ENCODE measurements at places on chromosomes 11 and 22.

GRCh38 chr11:132632641-132633124 lies 899.6 kb downstream of the OPCML start:
- no peaks in the 10 kb centered on the region for H3K4me1 ChIP-seq
- H3K27ac ChIP-seq: no peak overlapping the region
- no peak for DNase-seq
- H3K27me3 ChIP-seq: no peaks in the 10 kb centered on the region
- H3K4me3 ChIP-seq: no peak overlapping the region

DNA sequence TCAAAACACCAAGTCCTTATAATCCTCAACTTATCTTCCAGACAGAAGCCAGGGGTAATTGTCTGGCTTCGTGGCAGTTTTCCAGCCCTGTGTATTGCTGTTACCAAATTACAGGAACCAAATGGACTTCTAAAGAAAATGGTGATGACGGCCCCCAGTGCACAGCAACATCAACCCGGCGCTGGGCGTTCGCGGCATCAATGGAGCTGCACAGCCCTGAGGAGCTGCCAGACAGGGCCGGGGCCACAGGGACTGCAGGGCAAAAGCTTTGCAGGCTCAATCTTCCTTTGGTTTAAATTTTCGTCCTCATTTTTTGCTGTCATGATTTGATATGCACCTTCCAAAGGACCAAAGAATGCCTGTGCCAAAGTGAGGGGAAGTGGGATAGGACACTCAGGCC lies 292.5 kb downstream of the BRD1 start:
- H3K4me3 ChIP-seq: no peak overlapping the region
- no peak for DNase-seq
- no peak overlapping the region for H3K27ac ChIP-seq
- no peaks in the 10 kb centered on the region for H3K36me3 ChIP-seq

DNA sequence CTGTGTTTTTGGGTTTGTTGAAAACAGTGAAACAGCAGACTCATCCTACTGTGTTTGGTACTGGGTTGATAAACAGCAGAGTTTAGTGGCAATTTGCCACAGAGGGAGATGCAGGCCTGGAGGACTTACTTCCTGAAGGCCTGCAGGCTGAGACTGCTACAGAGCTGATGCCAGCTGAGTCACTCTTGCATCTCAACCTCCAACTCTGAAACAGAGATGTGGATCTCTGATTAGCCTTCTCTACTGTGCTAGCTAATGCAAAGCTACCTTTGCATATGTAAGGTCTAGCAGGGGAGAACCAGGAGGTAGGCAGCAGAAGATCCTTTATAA lies 14.3 kb downstream of the ATP5MG start:
- no peak overlapping the region for H3K4me3 ChIP-seq
- H3K27me3 ChIP-seq: no peaks in the 10 kb centered on the region
- no peak for DNase-seq
- peaks cover 14% of the 10 kb centered on the region for H3K36me3 ChIP-seq

- H3K4me1 ChIP-seq: no peaks in the 10 kb centered on the region
- peak overlapping the region; percentile 38 for H3K4me3 ChIP-seq
- DNase-seq: no peak
- H3K27me3 ChIP-seq: peaks cover 22% of the 10 kb centered on the region
- peak overlapping the region; percentile 31 for H3K27ac ChIP-seq
These were observed 636 bp downstream of the PAMR1 start for GRCh38 chr11:35524780-35525179.

- peak; percentile 76 for DNase-seq
- peak within 1 kb of the TSS; percentile 91 for H3K4me3 ChIP-seq
- H3K36me3 ChIP-seq: no peaks in the 10 kb centered on the region
- H3K4me1 ChIP-seq: peaks cover 41% of the 10 kb centered on the region
- H3K27me3 ChIP-seq: no peaks in the 10 kb centered on the region
These were observed at the start of gene PLAAT3 for GRCh38 chr11:63614136-63614671. Gene PLAAT3, minus strand, starts transcription at chr11:63614433. Its CDS starts 419 bp downstream, at chr11:63614014.

DNA sequence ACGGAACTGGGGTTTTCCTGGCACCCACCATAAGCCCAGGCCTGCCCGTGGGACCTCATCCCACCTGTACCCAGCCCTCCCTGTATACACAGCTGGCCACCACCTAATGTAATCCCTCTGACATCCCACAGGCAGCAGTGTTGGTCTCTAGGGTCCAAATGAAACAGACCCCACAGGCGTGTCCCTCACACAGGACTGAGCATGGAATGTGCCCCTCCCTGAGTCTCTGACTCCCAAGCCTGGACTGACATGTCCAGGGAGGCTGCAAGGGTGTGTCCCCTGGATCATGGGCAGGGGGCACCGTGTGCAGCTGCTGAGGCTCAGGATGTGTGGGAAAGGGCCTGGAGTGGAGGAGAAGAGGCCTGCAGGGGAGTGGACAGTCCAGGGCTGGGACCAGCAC lies 50.6 kb upstream of the PPARA start:
- no peak for DNase-seq
- H3K4me3 ChIP-seq: no peak overlapping the region
- H3K27me3 ChIP-seq: no peaks in the 10 kb centered on the region
- H3K4me1 ChIP-seq: peaks cover 90% of the 10 kb centered on the region

DNA sequence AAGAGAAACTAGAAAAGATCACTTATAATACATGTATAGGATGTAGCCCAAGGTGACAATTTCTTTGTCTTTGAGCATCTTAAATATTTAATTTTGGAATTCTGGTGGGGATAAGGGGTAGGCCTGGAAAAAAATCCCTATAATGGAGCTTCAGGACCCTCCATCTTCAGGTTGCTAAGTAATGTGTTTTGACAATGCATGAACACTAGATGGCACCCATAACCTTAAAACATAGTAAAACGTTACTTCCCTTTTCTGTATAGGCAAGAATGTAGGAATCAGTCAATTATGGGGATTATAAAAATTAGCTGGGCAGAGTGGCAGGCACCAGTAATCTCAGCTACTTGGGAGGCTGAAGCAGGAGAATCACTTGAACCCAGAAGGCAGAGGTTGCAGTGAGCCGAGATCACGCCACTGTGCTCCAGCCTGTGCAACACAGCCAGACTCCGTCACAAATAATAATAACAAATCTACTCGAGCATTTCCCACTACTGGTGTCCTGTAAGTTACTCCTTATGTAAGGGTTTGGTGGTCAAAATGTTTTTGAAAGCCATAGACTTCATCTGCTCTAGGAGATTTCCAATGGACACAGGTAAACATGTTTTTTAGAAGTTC lies 541.9 kb upstream of the CCDC90B start:
- DNase-seq: no peak
- H3K27me3 ChIP-seq: no peaks in the 10 kb centered on the region
- H3K36me3 ChIP-seq: no peaks in the 10 kb centered on the region
- H3K27ac ChIP-seq: no peak overlapping the region
- no peaks in the 10 kb centered on the region for H3K4me1 ChIP-seq

DNA sequence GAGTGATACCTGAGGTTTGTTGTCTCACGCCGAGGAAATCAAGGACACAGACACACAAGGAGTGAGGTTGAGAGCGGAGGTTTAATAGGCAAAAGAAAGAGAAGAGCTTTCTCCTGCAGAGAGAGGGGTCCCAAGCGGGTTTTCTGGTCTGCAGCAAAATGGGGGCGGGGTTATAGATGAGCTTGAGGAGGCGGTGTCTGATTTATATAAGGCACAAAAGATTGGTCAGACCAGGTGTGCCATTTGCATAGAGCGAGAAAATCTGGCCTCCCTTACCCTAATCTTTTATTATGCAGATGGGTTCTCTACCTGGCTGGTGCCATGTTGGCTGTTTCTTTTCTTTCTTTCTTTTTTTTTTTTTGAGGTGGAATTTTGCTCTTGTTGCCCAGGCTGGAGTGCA lies 11.8 kb downstream of the C11orf96 start:
- no peaks in the 10 kb centered on the region for H3K36me3 ChIP-seq
- DNase-seq: no peak
- H3K27ac ChIP-seq: no peak overlapping the region
- no peak overlapping the region for H3K4me3 ChIP-seq

GRCh38 chr11:117690484-117691217 lies 106.4 kb downstream of the DSCAML1 start:
- no peaks in the 10 kb centered on the region for H3K36me3 ChIP-seq
- H3K27me3 ChIP-seq: no peaks in the 10 kb centered on the region

GRCh38 chr11:27414644-27415043 lies 51.6 kb upstream of the CCDC34 start:
- no peak for DNase-seq
- no peak overlapping the region for H3K27ac ChIP-seq
- no peaks in the 10 kb centered on the region for H3K27me3 ChIP-seq
- no peaks in the 10 kb centered on the region for H3K36me3 ChIP-seq

DNA sequence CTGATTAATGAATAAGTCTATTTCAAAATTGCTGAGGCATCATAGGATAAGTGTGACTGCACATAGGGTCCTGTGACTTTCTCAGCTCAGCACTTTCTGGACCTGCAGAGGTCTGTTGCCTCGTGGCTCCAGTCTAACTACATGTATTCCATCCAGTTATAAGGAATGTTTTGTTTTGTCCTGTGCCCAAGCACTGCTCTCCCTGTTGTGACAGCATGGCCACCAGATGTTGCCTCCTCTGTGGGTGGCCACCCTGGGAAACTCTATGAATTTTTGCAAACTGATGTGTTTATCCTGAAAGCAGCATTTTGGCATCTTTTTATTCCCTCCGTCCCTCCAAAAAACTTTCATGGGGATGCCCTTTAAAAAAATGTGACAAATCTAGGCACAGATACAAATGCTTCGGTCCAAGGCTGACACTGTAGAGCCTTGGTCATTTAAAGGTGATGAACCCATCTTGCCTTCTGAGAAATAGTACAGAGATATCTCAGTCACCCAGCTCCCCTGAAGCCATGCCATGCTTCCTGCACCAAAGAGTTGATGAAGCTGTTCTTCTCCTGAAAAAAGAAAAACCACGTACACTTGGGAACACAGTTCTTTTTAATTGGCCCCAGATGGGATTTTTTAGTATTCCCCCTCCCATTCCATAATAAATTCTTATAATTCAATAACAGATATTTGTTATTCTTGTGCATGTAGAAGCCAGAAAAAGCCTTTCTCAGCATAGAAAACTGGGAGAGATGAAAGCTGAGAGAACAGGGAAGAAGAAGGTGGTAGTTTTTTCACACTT lies 72.6 kb downstream of the CCDC34 start:
- no peak overlapping the region for H3K4me3 ChIP-seq
- H3K27me3 ChIP-seq: no peaks in the 10 kb centered on the region
- H3K36me3 ChIP-seq: no peaks in the 10 kb centered on the region
- H3K4me1 ChIP-seq: no peaks in the 10 kb centered on the region
- no peak overlapping the region for H3K27ac ChIP-seq

- H3K27me3 ChIP-seq: peaks cover 2% of the 10 kb centered on the region
- H3K27ac ChIP-seq: no peak overlapping the region
- DNase-seq: no peak
- H3K4me1 ChIP-seq: no peaks in the 10 kb centered on the region
- no peak overlapping the region for H3K4me3 ChIP-seq
These were observed 624.7 kb upstream of the B3GAT1 start for GRCh38 chr11:135036488-135037297.

DNA sequence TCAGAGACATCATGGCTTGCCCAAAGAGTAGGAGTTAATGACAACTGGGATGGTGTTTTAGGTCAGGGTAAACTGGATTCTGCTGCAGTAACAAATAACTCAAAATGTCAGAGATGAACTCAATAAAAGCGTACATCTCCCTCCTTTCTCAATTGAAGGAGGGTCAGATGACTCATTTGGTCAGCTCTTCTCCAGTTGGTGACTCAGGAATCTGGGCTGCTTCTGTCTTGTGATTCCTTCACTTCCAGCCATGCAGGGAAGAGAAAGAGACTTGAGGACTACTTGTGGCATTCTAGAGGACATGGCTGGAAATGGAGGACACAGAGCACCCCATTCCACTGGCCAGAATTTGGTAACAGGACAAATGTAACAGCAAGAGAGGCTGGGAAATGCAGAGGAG lies 3.2 kb upstream of the SYT13 start:
- H3K27me3 ChIP-seq: peaks cover 56% of the 10 kb centered on the region
- H3K4me3 ChIP-seq: no peak overlapping the region
- H3K4me1 ChIP-seq: no peaks in the 10 kb centered on the region
- H3K36me3 ChIP-seq: no peaks in the 10 kb centered on the region

GRCh38 chr11:70331901-70332300 lies 61.4 kb downstream of the PPFIA1 start:
- H3K36me3 ChIP-seq: peaks cover 83% of the 10 kb centered on the region
- peaks cover 2% of the 10 kb centered on the region for H3K4me1 ChIP-seq
- no peak for DNase-seq
- H3K4me3 ChIP-seq: no peak overlapping the region

- H3K36me3 ChIP-seq: no peaks in the 10 kb centered on the region
- no peak overlapping the region for H3K27ac ChIP-seq
- DNase-seq: no peak
- peaks cover 5% of the 10 kb centered on the region for H3K27me3 ChIP-seq
These were observed 519.4 kb downstream of the BRD1 start for GRCh38 chr22:49308300-49308699.

DNA sequence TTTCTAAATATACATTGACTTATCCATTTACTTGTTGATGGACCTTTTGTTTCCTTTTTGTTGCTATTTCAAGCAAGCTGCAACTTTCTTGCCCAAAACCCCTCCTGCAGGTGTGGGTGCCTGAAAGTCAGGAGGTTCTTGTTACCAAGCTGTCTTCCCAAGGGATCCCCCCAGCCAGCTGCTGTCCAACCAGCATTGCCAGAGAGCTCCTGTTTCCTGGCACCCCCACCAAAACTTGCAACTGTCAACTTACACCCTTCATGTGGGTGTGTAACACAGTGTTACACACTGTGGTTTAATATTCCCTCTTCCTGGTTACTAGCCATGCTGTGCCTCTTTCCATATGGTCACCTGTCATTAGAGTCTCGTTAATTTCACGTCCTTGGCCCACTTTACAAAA lies 1.6 kb upstream of the KRTAP5-1 start:
- H3K4me3 ChIP-seq: no peak overlapping the region
- H3K27ac ChIP-seq: no peak overlapping the region
- no peaks in the 10 kb centered on the region for H3K36me3 ChIP-seq
- no peaks in the 10 kb centered on the region for H3K27me3 ChIP-seq

DNA sequence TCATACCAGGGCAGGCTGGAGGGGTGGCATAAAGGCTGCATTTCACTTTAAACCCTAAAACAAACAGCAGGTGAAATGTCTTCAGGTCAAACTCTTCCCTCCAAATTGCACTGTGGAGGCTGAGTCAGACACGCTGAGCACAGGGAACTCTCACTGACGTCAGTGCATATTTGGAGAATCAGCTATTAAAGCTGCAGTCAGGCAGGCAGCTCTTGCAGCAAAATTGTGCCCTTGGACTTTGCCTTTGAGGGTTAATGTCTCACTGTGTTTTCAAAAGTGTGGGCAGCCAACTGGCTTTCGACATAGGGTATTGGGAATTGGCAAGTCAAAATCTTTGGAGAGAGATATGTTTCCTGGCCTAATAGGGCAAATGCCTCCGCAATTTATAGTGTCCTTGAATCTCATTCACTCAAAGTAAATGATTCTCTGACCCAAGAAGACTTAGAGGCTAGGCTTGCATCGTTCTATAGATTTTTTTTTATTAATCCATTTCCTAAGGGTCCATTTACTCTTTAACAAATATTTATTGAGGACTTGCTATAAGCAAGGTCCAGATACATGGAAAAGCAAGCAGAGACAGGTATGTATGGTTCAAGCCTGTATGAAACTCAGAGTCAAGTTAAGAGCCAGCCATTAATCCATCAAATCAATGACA lies 27.7 kb upstream of the SMCO4 start:
- peak; percentile 41 for DNase-seq
- H3K27me3 ChIP-seq: no peaks in the 10 kb centered on the region
- no peaks in the 10 kb centered on the region for H3K36me3 ChIP-seq
- peak overlapping the region; percentile 55 for H3K27ac ChIP-seq
